ENCODE measurements at places on chromosomes 16 and 17.

DNA sequence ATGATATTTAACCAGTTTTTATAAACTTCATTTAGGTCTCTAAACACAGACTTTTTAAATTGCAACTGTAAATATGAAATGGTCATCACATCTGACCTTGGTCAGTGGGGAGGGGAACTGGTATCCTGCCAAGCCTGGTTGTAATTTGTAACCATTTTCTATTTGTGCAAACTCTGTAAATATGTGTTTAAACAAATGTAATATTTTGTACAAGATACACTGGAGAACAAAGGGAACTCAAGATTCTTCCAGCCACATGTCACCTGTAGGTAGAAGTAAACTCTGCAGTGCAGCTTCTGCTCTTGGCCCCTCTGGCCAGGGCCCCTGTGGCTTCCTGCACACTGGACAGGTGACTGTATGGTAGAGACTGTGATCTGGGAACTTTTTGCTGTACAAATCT is 35.8 kb downstream of the AKAP1 start:
- no peak for DNase-seq

GRCh38 chr17:2025622-2026309 is 632 bp upstream of the RTN4RL1 start:
- DNase-seq, result no peak

DNA sequence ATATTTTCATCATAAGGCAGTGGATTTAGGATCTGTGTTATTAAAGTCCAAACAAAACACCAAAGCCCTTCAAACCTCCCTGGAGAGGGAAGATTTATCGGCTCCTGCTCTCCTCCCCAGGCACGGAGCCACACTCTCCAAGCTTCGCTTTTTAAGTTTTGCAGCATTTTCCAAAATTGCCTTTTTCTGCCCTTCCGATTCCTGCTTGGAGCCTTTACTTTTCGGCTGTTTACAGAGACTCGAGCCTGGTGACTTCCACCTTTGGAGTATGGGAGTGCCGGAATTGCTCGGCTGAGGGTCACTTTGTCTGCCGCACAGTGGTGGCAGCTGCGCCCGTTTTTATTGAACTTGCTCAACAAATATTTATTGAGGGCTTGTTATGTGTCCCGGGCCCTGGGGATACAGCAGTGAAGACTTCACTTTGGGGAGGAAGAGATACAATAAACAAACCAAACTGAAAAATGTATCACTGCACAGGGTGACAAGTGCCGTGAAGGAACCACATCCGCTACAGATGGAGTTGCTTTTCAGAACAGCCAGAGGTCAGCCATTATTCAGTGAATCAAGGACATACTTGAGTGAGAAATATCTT is 185.5 kb downstream of the NTN1 start:
- DNase-seq, result no peak

- no peak for DNase-seq
Observed at GRCh38 chr16:89010210-89010925, 33.4 kb upstream of the CBFA2T3 start.

DNA sequence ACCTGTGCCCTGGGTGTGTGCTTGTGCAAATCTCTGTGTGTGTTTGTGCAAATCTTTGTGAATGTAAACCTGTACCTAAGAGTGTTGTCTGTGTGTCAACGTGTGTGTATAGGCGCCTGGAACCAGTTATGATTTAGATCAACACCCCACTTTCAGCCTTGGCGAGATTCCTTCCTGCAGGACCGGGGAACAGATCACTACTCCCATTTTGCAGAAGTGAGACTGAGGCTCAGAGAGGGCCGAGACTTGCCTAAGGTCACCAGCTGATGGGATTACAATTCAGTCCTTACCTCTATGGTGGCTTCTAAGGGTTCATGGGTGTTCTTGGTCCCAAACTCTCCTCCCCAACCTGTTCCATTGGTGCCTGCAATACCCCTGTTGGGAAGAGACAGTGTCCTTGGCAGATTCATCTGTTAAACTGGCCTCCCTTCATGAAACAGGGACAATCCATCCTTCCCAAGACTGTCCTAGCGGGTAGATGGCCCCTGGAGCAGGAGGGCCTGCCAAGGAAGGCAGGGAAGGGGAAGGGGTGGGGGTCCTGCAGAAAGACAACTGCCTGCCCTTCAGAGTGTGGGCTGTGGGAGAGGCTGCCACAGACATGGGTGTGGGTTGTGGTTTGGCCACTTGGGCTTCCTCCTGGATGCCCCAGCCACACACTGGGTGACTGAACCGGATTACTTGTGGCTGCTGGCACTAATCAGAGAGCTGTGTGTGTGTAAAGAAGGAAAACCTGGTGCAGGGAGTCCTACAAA is 6.9 kb upstream of the MAPK7 start:
- no peak for DNase-seq

- no peak for DNase-seq
Observed at GRCh38 chr17:18377437-18378204, at the start of gene EVPLL. Gene EVPLL, plus strand, starts transcription at chr17:18377778. Its CDS starts 3,160 bp downstream, at chr17:18380938.

Data from memory B cell (primary cell).